AG08395 (cell line): ENCODE measurements at places on chromosomes 1 and 21.

DNA sequence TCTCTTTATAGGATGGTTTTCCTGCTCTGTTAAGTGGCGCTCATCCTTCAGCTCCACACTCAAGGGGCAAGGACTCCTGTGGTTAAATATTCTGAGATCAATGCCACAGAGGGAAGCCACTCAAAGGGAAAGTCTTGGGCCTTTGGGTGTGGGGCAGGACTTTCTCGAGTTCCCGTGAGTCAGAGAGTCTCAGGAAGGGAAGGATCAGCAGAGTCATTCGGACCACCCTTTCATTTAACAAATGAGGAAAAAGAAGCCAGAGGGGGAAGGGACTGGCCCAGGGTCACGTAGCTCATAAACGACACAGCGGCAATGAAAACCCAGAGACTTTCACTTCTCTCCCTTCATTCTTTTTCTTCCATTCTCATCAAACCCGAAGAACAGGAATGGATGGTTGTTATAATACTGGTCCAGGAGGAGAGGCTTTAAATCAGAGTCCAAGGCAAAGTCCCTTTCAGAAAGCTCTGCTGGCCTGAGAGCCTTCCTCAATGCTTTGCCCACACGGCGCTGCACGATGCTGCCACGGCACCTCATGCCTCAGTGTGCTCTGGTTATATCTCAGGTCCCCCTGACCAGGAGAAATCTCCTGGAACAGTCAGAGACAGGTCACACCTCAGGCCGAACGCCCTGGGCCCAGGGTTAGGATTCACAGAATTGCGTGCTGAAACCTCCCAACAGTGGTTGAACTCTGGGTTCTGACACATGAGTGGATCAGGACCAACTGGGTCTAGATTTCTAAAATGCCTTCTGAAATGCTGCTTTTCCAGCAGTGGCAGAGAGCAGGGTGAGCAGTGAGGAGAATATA, 65.3 kb downstream of the TENT5C start:
- no peak for DNase-seq

GRCh38 chr1:189185097-189185496, 1292.6 kb downstream of the BRINP3 start:
- no peak for DNase-seq

- no peak for DNase-seq
Observed at GRCh38 chr1:1137256-1138045, 21.6 kb upstream of the C1orf159 start.

- DNase-seq, result peak; percentile 40
Observed at GRCh38 chr1:20486457-20487235, 636 bp upstream of the CAMK2N1 start.

- DNase-seq, result no peak
Observed at GRCh38 chr21:28516021-28516420, 476.7 kb downstream of the LTN1 start.

DNA sequence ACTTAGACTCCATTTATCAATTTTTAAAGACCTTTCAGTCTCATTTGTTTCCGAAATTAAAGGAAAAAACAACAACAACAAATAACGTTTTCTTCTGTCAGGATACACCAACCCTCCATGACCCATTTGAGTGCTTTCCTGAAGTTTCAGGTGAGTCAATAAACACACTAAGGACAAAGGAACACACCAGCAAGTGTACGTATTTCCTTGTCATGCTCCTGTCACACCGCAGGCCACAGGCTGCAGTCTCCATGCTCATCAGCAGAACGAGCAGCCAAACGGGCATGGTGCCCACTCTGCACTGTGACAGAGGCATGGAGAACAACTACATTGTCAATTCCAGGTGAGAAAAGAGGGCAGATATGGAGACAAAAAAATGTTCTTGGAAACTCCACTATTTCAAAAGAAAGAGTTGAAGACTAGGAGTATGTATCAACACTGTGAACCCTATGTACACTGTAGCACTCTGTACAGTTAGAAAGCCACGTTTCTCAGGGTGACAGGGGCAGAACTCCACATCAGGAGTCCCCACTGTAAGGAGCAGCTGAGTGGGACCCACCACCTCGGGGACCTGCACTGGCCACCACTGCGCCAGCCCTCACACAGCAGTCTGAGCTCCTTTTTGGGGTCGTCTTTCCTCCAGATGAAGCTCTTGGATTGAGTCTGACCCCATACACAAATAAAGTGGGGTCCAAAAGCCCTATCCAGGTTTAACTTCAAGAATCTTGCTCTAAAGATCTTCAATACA, 2.6 kb downstream of the PTTG1IP start:
- no peak for DNase-seq

DNA sequence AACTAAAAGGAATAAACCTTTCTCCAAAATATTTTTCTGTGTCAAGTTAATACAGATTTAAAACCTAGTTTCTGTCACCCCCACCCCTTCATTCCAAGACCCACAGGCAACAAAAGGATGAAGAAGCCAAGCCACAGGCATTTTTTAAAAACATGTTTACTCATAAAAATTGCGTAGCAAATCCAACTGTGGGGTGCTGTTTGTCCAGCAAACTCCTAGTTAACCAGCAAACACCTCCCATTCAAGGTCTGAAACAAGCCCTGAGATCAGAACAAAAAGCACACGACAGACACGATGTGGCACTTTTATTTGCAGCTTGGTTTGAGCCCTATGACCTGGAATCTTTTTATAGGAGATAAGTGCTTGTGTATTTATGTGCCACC, 149.9 kb upstream of the CAMK1G start:
- DNase-seq, result peak; percentile 47

DNA sequence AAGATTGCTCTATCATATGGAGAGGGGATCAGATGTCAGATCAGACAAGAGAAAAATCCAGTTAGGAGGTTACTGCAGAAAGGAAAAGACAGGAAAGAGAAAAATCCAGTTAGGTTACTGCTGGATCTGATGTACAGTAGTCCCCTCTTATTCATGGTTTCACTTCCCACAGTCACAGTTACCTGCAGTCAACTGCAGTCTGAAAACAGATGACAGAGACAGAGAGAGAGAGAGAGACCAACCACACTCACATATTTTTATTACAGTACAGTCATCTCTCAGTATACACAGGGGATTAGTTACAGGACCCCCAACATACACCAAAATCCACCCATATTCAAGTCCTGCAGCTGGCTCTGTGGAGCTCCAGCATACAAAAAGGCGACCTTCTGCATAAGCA, 29.3 kb downstream of the NUP133 start:
- DNase-seq, result no peak

- no peak for DNase-seq
Observed at GRCh38 chr1:17437260-17437579, 2.3 kb downstream of the RCC2 start.

GRCh38 chr1:57133686-57134085, 167.9 kb upstream of the C8B start:
- DNase-seq, result peak; percentile 15

GRCh38 chr1:194024659-194025058, 838.2 kb upstream of the B3GALT2 start:
- no peak for DNase-seq

DNA sequence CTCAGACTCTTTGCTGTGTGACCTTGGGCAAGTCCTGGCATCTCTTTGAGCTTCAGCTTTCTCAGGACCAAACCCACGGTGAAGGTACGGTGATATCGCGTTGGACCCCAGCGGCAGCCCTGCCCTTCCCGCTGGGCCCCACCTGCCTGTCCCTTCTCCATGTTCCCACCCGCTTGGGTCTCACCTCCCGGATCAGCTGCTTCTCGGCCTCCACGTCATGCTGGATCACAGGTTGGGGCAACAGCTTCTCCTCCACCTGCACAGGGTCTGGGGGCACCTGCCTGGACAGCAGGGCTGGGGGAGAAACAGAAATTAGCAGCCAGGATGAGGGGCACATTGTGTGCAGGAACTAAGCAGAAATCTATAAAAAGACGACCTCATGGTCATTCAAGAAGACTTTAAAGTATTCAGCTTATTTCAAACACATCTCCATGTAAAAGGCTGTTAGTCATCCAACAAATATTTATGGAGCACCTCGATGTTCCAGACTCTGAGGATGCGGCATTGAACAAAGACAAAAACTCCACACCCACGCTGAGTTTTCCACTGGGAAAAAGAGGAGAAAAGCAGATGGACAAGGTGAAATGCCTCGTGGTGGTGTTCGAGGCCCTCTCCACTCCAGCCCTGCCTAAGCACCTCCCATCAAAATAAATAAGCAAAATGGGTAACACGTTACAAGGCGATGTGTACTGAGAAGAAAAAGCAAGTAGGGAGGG, 19.5 kb downstream of the KIF17 start:
- DNase-seq, result peak; percentile 53

DNA sequence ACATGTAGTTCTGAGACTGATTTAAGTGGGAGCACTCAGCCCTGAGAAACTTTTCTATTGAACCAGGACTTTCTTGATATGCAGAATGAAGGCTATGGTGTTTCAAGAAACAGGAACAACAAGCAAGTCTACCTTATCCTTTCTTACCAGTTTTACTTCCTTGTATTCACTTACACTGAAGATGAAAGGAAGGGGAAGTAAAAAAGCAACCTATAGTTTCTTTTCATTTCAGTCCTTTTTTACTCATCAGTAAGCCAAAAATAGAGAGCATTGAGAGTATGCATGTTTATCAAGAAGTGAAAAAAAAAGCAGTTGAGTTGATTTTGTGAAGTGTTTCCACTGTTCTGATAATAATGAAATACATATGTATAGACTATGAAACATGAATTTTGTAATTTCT, 1010.3 kb downstream of the AMY1C start:
- no peak for DNase-seq

DNA sequence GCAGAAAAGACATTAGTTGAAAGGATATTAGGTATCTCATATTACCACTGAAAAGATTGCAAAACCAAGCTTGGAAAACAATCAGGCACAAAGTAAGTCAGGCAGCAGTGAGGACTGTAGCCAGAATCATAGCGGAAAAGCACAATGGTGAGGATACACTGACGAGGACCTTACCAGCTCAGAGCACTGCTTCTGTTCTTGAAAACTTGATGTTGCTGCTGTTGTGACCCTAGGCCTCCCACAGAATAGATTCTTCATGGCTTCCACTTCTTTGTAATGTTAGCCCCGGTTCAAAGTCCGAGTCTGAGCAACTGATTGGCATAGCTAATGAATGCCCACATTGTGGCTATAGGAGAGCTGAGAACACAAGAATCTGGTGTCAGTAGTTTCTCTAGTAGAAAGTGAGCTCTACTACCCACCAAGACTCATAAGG, 45.2 kb upstream of the LRRC8C start:
- no peak for DNase-seq

DNA sequence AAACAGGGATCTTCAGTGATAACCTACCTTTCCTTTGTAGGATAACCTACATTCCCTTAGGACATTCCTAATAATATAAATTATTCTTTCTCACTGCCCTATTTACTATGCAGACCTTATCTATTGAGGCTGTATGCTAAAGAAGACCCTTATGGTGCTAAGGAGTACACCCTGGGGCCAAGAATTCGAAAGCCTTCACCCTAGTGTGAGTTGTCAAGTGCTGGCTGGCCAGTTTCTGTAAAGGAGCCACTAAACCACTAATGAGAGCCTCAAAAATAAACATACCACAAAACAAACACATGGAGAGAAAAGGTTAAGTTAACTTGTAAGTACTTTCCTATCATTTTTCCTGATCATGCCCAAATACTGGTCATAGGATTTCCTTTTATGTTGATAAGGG, 315.0 kb upstream of the CAMK1G start:
- no peak for DNase-seq

- no peak for DNase-seq
Observed at GRCh38 chr1:115865704-115866380, 24.9 kb upstream of the NHLH2 start.

GRCh38 chr1:110243574-110243973, 33.5 kb downstream of the KCNC4 start:
- DNase-seq, result no peak

GRCh38 chr1:54810153-54810942, 9.2 kb upstream of the TTC22 start:
- peak; percentile 89 for DNase-seq

DNA sequence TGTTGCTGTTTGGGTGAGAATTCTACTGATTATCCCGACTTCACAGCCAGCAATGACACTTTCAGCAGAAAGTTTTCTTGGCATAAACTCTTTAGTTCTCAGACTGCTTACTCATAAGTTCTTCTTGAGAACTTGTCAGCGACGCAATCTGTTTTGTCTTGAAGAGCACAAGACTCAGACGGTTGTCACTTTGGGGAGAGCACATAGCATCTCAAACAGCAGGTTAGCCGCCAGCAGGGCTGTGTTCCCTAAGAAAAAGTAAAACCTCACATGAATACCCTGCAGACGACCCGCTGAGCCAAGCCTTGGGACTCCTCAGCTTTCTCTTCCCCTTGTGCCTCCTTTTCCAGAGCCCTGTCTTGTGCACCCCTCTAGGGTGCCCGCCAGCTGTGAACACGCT, 11.4 kb downstream of the AGMAT start:
- no peak for DNase-seq

DNA sequence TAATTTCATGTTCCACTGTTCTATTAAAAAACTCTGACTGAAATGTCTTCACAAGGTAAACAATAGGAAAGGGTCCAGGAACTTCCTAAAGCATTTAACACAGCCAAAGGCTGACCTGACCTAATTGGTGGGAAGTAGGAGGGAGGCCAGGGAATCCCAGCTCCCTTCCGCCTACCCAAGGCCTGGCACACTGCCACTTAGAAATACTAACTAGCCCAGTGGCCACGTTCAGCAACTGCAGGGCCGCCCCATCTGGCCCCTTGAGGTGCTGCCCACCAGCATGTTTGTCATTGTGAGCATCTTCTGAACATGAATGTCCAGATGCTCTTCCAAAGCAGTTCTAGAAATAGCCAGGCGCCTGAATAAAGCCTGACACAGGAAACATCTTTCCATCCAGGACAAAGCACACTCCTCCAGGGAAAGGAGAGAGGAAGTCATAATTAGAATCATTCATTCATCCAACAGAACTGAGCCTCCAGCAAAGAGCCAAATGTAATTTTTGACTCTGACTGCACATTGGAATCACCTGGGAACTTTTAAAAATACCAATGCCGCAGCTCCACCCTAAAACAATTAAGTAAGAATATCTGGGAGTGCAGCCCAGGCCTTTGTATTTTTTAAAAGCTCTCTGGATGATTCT, 44.6 kb upstream of the BCL9 start:
- DNase-seq, result peak; percentile 49

DNA sequence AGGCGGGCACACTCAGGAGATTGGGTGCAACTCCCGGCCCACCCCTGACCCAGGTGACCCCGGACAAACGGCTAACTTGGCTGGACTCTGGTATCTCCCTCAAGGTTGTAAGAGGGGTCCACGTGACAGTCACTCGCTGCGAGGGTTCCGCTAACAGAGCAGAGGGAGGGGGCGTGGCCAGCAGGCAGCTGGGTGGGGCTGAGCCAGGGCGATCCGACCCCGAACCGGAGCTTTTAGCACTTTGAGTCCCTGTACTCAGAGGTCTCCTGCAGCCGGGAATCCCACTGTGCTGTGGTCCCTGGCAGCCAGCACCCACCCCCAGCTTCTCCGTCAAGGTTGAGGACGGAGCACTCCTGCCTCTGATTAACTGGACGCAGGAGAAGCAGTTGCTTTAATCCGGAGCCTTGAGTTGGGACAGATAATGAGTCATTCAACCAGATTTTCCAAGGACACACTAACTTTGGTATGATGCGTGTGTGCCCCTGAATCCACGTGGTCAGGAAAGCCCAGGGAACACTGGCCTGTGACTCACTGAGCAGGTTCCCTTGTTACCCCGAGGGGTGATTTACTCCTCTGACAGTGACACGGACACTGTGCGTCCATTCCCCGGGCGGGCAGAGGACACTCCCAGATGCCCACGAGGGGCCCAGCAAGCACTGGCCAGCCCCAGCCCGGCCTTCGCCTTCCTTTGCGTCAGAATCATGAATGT, 16.8 kb downstream of the TRPM2 start:
- peak; percentile 74 for DNase-seq

GRCh38 chr1:245096311-245097066, 58.3 kb upstream of the KIF26B start:
- no peak for DNase-seq
